ENCODE measurements at places on chromosomes 1 and 21. TPM values are rescaled to one million over a fixed set of nuclear protein-coding genes. Genes with fewer than 3 reads are reported as not detected.
A peak's percentile ranks its signal among the peaks of the same experiment; 100 is the strongest.

GRCh38 chr1:175314300-175314699 is 121.7 kb upstream of the KIAA0040 start:
- H3K4me1 ChIP-seq, result no peaks in the 10 kb centered on the region
- H3K4me3 ChIP-seq, result no peak overlapping the region
- H3K27ac ChIP-seq, result no peak overlapping the region
- no peak for DNase-seq

DNA sequence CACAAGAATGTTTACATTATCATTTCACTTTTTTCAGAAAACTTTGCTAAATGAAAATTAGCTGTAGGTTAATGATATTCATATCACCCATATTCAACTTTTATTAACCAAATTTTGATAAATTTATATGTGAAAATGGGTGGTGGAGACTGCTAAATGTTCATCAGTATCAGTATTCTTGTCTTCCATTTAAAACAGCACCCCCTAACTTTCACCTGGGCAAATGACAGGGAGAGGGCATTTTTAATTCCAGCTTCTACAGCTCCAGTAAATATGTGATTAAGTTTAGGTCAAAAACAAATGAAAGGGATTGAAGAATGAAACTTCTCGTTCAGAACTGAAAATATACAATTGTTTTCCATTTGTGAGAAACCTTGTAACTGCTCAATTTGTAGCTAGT is 722.2 kb downstream of the KCNT2 start:
- no peaks in the 10 kb centered on the region for H3K27me3 ChIP-seq
- no peak overlapping the region for H3K4me3 ChIP-seq
- no peaks in the 10 kb centered on the region for H3K4me1 ChIP-seq
- DNase-seq, result no peak
- H3K27ac ChIP-seq, result no peak overlapping the region
- H3K36me3 ChIP-seq, result no peaks in the 10 kb centered on the region

- no peaks in the 10 kb centered on the region for H3K4me1 ChIP-seq
- no peak overlapping the region for H3K27ac ChIP-seq
- no peak overlapping the region for H3K4me3 ChIP-seq
- H3K27me3 ChIP-seq, result peaks cover 14% of the 10 kb centered on the region
Measured at GRCh38 chr1:54685335-54685905, 30.2 kb upstream of the TTC4 start.

GRCh38 chr1:199202331-199202730 is 563.5 kb downstream of the PTPRC start:
- no peaks in the 10 kb centered on the region for H3K36me3 ChIP-seq
- H3K27ac ChIP-seq, result no peak overlapping the region
- H3K4me1 ChIP-seq, result no peaks in the 10 kb centered on the region
- H3K4me3 ChIP-seq, result no peak overlapping the region
- H3K27me3 ChIP-seq, result no peaks in the 10 kb centered on the region

DNA sequence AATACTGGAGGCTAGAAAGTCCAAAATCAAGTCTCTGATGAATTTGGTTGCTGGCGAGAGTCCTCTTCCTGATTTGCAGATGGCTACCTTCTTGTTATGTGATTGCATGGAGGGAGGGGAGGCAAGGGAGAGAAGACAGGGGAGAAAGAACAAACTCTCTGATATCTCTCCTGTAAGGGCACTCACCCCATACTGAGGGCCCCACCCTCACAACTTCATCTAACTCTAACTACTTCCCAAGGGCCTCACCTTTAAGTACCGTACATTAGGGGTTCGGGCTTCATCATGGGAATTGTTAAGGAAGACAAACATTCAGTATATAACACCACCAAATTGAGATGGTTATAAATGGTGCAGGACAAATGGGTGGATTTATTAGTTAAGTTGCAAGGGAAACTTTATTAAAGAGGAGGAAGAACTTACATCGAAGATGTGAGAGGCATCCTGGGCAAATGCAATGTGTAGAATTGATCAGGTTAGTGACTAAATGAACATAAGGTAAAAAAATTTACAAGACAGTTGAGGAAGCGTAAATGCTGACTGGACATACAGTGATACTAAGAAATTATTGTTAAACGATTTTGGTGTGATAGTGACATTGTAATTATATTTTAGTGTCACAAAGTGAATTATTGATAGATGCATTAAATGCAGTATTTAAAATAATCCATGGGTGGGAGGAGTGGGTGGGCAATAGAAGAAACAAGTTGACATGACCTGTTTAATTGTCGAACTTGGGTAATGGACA is 10.6 kb downstream of the OR2B11 start:
- no peak for DNase-seq
- peaks cover 6% of the 10 kb centered on the region for H3K4me1 ChIP-seq
- no peaks in the 10 kb centered on the region for H3K36me3 ChIP-seq
- H3K27ac ChIP-seq, result no peak overlapping the region
- peak overlapping the region; percentile 61 for H3K4me3 ChIP-seq
- no peaks in the 10 kb centered on the region for H3K27me3 ChIP-seq

GRCh38 chr1:37028981-37029617 is 5.2 kb downstream of the GRIK3 start:
- no peak for DNase-seq
- H3K4me3 ChIP-seq, result no peak overlapping the region
- no peaks in the 10 kb centered on the region for H3K4me1 ChIP-seq
- no peaks in the 10 kb centered on the region for H3K36me3 ChIP-seq
- H3K27me3 ChIP-seq, result peaks cover 26% of the 10 kb centered on the region
- H3K27ac ChIP-seq, result no peak overlapping the region

C1orf116 gene
- total RNA-seq, result 0.86 TPM

AMY1B gene
- not detected for total RNA-seq

Data from astrocyte (in vitro differentiated cells and primary cell).